NCI-H1417 (cell line): ENCODE measurements at places on chromosomes 5 and 9.
A peak's percentile ranks its signal among the peaks of the same experiment; 100 is the strongest.

- no peak for DNase-seq
Measured at GRCh38 chr5:157269761-157270272, 3.9 kb downstream of the CYFIP2 start.

- no peak for DNase-seq
Measured at GRCh38 chr5:2754581-2755075, 3.2 kb upstream of the IRX2 start.

DNA sequence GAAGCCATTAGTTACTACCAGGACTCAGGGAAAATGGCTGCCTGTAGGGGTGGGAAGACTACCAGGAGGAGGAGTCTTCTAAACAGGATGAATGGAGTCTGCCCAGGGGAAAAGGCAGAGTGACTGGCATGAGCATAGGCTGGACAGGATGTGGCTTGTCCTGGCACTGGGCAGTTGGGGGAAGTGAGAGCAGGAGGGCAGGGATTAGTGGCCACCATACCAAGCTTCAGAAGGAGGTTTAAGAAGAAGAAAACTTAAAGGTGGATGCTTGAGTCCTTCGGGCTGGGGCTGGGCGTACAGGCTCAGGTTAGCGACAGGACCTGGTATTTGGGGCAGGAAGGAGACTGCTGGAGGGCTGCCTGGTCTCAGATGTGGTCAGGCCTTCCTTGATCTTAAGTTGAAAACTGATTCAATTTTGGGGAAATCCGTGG, 5.0 kb upstream of the NSD1 start:
- no peak for DNase-seq

DNA sequence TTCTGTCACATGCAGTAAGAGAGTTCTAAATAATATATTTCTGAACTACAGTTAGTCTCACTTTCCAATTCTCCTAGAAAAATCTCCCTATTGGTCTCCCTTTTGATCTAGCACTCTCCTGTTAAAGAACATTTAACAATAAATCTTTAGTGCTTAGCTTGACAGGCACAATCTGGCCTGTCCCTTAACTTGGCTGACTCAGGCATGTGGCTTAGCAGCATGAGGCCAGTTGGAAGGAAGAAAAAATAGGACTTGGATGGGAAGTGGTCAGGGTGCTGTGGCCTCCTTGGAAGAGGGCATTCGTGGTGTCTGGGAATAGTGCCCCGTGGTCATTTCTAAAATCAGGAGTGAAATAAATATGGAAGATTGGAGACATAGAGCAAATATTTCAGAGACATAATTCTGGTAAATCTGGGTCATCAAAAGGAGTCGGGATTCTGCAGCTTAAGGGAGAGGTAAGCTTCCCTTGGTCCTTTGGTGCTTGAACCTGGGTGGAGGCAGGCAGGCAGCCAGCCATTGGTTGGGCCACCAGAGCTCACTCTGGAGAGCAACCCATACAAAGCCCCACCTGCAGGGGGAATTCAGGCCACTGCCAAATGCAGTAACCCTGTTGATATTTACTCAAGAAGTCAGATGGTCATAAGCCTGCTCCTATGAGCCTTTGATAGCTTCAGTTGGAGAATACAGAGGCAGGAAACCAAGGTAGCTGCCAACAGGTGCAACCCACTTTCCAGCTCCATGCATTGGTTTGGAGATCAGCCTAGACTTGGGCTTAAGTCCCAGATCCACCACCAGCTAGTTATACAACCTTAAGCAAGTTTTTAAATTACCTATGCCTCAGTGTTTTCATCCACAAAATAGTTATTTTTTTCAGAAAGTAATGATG, 28.8 kb upstream of the TLE4 start:
- DNase-seq = no peak

DNA sequence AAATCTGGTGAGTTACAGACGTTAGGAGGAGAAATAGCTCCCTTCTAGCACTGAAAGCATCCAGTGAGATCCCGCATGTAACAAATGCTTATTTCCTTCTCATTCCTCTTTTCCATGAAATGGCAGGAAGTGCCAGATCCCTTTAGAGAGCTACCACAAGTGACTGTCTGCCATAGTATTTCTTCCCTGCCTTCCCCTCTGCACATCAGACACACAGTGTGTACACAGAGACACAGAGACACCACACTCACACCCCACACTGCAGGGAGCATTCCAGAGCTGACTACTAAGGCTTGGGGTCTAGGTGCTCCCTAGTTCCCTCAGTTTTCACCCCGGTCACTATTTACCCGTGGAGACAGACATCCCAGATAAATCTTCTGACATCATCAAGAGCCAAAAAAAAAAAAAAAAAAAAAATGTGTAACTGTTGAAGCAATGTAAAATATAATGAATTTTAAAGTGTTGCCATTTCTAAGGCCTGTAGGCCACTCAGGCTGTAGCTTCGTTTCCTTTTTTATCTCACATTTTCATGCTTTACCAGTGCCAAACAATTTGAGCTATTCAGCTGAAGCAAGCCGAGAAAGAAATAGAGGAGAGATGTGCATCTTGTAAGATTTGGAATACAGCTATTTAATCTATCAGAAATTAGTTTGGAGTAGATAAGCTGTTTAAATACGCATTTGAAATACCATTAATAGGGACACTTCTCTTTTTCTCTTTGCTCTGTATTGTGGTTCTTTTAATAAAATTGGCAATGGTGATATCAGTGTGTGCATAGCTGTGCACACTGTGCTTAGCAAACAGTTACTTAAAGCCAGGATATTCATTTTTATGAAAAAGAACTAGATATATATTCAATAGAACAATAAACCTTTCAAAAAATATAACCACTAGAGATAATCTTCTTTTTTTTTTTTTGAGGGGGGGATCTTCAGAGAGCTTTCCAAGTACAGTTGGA, 405.5 kb downstream of the PDE4D start:
- no peak for DNase-seq

- peak; percentile 29 for DNase-seq
Measured at GRCh38 chr9:103397868-103398600, 402.9 kb downstream of the CYLC2 start.

DNA sequence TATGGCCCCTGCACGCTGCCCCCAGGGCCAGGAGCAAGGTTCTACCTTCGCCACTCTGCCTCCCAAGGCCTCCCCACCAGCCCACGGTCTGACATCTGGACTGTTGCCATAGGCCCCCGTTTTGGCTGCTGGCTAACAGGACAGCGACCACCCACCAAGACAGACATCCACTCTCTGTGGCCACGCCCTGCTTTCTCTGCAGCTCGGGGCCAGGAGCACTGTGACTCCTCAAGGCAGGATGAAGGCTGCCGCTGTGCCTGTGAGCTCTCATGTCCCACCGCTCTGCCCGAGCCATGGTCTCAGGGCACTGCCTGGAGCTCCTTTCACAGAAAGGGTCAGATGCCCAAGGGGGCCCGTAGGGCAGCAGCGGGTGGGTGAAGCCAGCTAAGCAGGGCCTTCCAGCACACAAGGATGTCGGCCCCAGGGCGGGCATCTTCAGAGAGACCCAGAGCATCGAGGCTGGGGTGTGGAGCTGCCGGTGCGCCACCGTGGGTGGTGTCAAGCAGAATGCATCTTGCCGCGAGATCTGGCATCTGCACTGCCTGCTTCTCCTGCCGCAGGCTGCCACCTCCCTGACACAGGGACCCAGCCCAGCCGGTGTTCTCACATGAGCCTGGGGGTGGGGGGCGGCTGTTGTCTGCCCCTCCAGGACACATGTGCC, 92.2 kb upstream of the ADAMTS2 start:
- no peak for DNase-seq

GRCh38 chr9:127131871-127132270, 9.4 kb upstream of the ANGPTL2 start:
- DNase-seq = no peak

GRCh38 chr5:141657937-141658545, 6.8 kb upstream of the FCHSD1 start:
- DNase-seq = no peak
